ENCODE measurements at places on chromosomes 3 and 15.

- no peak for DNase-seq
Measured at GRCh38 chr15:92377083-92377789, 16.4 kb upstream of the ST8SIA2 start.

GRCh38 chr3:193593668-193594030 is 641 bp downstream of the OPA1 start:
- DNase-seq = no peak

GRCh38 chr3:195250473-195251251 is 20.3 kb downstream of the XXYLT1 start:
- DNase-seq = no peak

- DNase-seq = no peak
Measured at GRCh38 chr3:57118254-57118653, 46.9 kb downstream of the IL17RD start.

DNA sequence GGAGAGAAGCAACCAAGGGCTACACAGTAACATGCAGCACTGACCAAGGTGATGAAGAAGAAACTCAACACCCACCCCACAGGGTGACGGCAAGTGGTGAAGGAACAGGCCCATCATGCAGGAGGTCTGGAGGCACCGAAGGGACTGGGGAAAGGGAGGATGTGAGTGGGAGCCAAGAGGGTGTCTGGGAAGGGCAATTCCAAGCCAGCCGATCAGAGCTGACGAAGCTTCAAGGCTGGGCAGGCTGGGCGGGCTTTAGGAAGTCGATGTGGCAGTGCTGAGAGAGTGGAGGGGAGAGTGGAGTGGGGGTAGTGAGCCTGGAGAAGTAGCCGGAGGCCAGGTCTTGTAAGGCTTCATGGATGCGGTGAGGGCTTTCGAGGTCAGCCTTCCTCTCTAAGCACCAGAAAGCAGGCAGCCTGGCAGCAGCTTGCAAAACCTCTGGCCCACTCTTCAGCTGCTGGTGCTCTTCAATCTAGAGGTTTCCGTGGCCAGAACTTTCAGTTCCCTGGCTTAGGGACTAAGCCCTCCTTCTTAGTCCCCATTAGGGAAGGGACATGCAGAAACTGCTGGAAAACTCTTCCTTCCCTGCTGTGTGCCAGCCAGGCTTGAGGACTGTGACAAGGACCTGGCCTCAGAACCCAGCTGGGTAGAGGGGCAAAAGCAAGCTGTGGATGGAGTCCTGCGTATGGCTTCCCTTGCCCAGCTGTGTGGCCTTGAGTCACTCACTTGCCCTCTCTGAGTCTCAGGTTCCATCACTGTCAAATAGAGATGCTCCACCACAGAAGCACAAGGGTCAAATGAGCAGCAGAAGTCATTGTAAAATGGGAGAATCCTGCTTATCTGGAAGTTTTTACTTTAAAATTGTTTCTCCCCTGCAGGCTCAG is 72.1 kb downstream of the TLE3 start:
- no peak for DNase-seq

GRCh38 chr15:67198157-67198754 is 56.2 kb downstream of the AAGAB start:
- DNase-seq = no peak

All from HuH-7.5 (cell line).